ENCODE measurements at places on chromosomes 2 and 18.
A peak's percentile ranks its signal among the peaks of the same experiment; 100 is the strongest.

DNA sequence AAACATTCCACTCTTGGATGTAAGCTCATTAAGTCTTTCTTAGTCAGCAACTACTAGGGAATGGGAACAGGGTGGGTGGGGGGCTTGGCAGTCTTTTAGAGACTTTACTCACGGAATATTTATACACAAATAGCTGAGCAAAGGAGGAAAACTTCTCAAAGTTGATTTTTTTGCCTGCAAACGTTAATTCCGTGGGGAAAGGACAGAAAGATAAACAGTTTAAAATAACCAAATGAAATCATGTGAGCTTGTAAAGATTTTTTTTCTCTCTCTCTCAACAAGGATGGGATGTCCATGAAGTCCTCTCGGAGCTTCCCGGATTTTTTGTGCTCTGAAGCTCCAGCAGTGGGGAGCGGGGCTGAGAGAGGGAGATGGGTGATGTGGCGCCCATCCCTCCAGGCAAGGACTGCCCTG is 32.2 kb upstream of the MAT2A start:
- peak; percentile 80 for DNase-seq

DNA sequence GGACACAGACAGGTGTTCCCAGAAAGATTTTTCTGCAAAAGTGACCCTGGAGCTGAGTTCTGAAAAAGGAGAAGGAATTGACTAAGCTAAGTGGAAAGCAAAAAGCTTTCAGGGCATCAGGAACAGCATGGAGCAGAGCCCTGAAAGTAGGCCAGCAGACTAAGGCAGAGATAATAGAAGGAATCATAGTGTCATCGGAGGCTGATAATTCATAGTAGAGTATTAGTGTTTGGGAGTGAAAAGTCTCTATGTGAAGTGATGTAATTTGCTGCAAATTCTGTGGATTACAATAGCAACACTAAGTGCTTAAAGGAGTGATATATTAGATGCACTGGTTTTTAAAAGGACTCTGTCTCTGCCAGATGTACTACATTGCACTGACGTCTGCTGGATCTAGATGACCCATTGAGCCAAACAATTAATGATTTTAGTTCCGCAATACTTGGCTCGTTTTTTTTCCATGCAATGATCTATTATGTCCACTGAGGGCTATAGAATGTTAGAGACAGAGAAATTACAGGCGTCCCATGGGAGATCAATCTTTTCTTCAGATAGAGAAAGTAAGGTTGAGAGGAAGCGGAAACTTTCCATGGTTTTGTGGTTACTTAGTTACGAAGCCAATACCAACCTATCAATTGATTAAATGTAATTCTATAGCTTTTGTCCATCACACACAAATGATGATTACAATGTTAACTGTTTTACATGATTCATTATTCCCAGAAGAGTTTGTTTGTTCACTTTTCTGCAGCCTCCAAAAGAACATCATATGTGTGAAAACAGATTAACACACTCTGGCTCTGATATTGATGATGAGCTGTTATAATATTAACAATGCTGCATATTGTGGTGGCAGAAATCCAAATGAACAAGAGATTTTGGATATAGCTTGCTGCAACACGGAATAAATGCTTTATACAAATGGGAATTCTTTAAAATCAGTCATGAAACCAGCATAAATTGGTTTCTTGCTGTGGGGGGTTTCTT is 143.7 kb downstream of the MC4R start:
- DNase-seq: peak; percentile 8

- peak; percentile 85 for DNase-seq
Measured at GRCh38 chr2:20097889-20098714, 46.7 kb upstream of the LAPTM4A start.

GRCh38 chr2:109438773-109439389 is 174.9 kb downstream of the SEPTIN10 start:
- DNase-seq: peak; percentile 80

DNA sequence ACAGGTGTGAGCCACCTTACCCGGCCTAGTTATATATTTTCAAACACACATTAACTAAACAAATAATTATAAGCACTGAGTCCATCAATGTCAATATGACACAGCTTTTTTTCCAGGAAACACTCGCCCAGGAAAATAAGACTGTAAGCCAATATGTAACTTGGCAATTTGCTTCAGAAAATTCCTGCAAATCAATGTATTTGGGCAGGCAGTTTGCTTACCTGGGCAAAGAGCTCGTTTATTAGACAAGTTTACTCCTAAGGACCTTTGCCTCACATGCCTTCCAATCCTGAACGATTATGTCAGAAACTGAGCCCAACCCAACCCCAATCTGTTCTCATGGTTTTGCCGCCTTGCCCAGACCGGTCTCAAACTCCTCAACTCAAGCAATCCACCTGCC is 34.7 kb upstream of the NDUFV2 start:
- DNase-seq: no peak

DNA sequence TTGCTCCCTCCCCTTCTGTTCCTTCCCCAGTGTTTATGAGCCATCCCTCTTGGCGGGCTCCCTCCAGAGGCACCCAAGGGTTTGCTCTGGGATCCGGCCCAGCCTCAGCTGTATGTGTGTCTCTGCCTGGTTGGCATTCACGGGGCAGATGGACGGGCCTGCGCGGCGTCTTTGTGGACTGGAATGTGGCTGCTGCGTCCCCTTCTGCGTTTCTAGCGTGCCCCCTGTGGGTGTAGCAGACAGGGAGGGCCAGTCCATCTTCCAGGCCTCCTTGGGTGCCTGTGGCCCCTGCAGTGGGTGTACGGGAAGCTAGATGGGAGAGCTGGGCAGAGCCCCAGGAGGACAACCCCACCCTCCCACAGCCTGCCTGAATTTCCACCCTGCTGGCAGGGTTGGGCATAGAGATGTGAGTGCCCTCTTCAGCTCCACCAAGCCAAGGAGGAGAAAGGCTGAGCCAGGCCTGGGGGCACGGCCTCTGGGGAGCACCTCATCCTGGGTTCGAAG is 15.7 kb downstream of the GPC1 start:
- no peak for DNase-seq

DNA sequence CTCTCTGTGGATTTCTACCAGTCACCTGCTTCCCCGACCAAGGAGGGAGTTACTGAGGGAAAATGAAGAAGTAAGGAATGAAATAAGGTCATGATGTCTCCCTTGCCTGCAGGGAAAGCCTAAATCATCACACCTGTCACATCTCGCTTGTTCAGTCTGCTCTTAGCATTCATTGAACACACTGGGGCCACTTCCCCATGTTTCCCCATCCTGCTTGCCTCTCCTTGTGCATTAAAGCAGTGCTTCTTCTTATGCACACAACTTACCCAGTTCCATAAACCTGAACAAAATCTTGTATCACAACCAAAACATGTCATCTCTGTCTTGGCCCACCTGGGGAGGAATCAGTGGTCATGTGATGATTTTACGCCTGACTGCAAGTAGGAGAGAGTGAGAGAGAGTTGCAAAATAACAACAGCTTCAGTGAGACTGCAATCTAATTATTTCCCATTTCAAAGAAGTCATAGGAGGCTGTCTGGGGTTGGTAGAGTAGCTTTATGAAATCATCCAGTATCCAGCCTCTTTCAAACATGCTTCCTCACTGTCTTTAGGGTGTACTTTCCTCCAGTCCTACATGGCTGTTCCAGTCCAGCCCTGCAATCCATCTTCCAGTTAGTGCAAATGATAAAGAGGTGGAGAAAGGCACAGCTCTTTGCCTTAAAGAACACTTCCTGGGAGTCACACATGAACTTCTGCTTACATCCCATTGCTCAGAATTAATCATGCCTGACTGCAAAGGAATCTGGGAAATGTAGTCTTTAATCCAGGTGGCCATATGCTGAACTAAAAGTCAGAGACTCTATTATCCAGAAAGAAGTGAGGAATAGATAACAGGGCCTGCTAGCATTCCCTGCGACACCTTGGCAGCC is 220.1 kb downstream of the HAUS1 start:
- peak; percentile 74 for DNase-seq

DNA sequence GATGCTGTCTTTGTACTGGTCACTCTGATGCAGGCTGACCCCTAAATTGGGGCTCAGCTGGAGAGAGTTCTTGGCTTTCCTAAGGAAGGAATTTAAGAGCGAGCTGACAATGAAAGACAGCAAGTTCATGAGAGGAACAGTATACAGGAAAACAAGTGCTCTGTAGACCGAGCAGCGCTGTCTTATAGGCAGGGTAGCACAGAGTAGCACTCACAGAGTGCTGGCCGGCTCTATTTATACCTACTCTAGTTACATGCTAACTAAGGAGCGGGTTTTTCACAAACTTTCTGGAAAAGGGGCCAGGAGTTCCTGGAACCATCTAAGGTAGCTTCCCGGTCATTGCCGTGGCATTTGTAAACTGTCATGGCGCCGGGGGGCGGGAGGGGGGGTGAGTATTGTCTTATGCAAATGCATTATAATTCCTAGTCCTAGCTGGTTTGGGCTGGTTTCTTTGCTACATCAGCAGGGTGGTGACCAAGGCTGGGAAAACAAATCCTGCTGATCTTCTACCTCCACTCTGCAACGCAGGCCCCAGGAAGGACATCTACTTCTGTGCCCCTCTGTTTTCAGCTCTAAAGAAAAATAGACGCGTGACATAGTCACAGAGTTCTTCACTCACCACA is 31.6 kb upstream of the MAP3K20 start:
- DNase-seq: no peak

DNA sequence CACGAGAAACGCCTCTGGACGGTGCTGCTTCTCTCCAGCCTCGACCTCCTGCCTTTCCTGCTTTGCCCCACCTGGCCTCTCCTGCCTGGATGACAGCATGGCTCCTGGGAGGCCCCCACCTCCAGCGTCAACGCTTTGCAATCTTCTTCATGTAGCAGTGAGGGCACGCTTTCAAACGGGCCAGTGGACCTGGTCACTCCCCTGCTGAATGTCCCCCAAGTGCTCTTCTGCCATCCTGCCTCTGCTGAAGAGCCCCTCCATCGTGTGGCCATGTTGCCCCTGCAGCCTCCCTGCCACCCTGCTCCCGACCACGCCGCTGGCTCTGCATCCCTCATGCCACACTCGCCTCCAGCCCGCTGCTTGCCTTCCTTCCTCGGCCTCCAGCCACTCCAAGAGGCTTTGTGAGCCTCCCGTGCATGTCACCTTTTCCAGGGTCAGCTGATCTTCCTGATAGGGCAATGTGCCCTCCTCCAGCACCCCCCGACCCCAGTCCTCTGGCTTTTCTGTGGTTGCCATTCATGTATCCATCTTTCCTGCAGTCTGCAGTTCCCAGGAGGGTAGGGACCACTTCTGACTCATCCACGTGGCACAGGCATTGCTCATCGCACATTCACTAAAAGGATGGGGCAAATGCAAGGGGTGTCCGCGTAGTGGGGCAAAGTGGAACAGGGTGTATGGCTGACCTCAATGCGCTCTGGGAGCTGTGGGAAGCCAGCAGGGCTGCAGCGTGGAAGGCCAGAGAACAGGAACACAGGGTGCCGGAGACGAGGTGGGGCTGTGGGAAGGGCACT is 268.8 kb downstream of the TWIST2 start:
- peak; percentile 56 for DNase-seq

DNA sequence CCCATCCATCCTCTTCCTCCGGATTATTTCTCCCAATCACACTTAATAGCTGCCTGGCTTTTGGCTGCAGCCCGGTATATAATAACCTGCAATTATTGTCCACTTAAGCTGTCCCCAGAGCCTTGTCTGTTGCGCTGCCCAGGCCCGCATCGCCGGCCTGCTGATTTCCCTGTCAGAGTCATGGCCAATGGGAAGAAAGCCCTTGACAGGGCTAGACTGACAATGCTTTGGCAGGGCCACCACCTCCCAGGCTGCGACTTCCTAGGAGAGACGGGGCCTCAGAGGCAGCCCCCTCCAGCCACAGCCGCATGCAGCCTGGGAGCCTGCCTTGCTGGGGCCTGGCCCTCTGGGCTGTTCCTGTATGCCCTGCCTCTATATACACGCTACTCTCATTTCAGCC is 10.0 kb upstream of the CELF4 start:
- no peak for DNase-seq

GRCh38 chr2:7497178-7497577 is 580.0 kb downstream of the RNF144A start:
- no peak for DNase-seq

- DNase-seq: no peak
Measured at GRCh38 chr2:56209701-56210100, 25.9 kb downstream of the CCDC85A start.

GRCh38 chr2:141316606-141317005 is 814.2 kb downstream of the LRP1B start:
- DNase-seq: peak; percentile 3

- peak; percentile 86 for DNase-seq
Measured at GRCh38 chr2:174117951-174118930, 130.1 kb downstream of the OLA1 start.

GRCh38 chr2:101399021-101399799 is 11.9 kb upstream of the CREG2 start:
- DNase-seq: no peak

GRCh38 chr2:172488556-172488955 is 61.2 kb downstream of the ITGA6 start:
- DNase-seq: no peak

DNA sequence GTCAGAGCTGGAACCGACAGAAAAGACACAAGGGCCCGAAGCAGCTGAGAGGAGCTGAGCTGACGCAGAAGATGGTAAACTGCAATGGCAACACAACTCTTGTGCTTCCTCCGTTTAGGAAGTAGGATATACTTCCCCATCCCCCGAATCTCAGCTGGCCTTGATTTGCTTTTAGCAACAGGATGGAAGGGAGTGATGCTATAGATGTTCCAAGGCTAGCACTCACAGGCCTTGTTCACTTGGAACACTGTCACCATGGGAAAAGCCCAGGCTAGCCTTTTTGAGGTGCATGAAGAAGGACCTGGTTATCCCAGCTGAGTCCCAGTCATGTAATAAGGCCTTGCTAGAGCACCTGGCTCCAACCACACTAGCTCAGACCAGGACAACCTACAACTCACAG is 26.0 kb downstream of the STAT1 start:
- no peak for DNase-seq

GRCh38 chr2:185608799-185609198 is 129.8 kb upstream of the FSIP2 start:
- peak; percentile 5 for DNase-seq

GRCh38 chr2:241482126-241482955 is 26.0 kb downstream of the STK25 start:
- DNase-seq: no peak

DNA sequence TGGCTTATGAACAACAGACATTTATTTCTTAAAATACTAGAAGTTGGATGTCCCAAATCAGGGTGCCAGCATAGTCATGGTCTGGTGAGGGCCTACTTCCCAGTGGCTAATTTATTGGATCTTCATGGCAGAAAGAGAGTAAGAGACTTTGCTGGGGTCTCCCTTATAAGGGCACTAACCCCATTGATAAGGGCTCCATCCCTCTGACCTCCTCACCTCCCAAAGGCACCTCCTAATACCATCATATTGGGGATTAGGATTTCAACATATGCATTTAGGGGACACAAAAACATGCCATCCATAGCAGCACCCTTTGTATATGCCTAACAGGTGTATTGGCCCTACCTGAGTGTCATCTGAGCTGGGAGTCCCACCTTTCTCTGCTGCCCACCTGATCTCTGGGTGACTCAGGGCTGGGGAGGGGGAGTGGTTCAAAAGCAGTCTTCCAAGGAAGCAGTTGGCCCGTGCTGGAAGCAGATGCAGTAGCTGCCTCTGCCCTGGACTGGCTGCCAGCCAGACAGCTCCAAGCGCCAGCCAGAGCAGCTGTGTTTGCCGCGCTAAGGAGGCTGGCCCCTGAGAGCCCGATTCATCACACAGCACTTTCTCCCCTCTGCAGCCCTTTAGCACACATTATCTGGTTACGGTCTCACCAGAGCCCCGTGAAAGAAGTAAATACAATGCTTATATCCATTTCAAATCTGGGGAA is 84.6 kb downstream of the SMAD7 start:
- peak; percentile 91 for DNase-seq

GRCh38 chr18:6940451-6940850 is 177.1 kb downstream of the LAMA1 start:
- DNase-seq: no peak
